ENCODE measurements at places on chromosomes 11 and 22.

- DNase-seq, result no peak
Observed at GRCh38 chr11:74680703-74681531, 50.3 kb downstream of the CHRDL2 start.

GRCh38 chr11:120196826-120197225 is 14.0 kb upstream of the OAF start:
- no peak for DNase-seq

DNA sequence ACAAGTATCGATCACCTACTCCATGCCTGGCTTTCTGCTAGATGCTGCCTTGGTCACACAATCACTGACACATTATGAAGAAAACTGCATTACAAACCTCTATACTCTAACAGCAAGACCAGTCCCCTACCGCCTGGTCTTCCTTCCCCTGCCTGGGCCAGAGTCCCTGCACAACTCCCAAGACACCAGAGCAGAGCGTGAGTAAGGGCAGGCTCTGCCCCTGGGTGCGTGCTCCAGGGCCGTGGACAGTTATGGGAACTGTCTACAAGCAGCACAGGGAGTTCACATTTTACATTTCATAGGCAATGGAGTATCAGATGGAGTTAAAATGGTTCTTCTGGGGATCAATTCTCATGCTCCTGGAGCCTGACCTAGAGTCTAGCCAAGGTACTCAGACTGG is 6.5 kb downstream of the FZD4 start:
- no peak for DNase-seq

DNA sequence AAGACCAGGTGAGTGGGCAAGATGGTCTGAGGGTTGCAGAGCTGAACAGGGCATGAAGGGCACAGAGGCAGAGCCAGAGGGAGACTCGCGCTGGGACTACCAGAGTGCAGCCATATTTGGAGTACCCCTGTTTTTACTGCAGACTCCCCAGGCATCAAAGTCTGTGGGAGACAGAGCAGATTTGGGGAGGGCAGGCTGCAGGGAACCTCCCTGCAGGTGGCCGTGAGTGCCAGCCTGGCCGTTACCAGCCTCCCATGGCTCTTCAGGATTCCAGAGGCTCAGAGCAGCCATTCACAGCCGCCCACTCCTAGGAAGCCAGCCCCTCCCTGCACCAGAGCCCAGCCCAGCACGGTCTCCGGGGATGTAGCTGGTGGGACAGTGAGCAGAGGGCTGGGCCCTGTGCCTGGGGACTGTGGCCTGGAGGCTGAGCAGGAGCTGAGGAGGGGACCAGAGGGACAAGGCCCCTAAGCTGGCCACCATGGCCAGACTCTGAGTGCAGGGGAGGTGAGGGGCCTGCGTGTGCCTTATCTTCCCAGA is at the start of gene SEPTIN3:
TSS of gene SEPTIN3 (plus strand) at position 334 of the 537 bp plus-strand sequence. CDS start 2,050 bp downstream, outside the sequence.
- DNase-seq, result no peak

DNA sequence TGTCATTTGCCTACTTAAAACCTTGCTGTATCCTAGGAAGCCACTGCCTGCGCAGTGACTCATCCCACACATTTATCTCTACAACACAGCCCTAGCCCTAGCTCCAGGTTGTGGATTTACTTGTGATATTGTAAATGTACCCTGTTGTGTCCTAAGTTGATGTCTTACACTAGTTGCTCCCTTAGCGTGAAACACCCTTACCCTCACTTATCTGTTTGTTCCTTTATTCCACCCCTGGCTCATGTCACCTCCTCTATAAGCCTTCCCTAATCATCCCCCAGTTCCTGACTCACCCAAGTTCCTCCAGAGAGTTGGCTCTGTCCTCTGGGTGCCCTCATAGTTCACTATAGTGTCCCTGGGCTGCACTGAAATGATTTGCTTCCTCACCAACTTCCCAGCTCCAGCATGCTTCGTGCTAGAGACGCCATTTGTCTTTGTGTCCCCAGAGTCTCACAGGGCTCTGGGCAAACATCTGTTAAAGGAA is 431.8 kb upstream of the FAT3 start:
- no peak for DNase-seq

DNA sequence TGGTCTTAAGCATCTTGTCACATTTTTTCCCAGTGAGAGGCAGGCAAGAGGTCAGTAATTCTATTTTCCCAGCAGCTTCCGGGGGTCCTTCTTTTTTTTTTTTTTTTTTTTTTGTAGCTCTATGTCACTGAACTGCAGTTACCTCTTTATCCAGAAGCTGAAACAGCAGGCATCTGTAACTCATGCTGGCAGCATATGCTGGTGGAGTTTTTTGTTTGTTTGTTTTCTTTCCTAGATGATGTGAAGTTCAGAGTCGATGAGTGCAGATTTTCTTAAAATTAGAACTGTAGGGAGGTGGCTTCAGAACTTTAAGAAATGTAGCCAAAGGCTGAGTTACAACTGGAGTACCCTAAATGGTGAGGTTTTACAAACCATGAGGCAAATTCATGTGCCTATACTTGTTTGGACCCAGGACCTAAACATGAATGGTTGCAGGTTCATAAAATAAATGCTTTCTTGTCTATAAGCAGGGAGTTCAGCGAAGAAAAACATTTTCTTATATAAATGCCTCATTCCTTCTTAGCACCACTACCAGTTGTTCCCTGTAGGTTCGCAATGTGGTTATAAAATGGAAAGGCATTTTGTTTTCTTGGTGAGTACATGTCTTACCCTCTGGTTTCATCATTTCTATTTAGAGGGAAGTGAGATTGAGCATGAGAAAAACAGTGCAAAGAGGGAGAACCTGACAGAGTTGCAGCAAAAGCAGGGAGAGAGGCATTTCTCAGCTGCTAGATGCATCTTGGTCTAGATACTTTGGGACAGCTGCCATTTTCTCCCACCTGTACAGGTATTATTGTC is 84.0 kb downstream of the TRIM44 start:
- DNase-seq, result no peak
